ENCODE measurements at places on chromosomes 12 and 14. TPM values are rescaled to one million over a fixed set of nuclear protein-coding genes. Genes with fewer than 3 reads are reported as not detected.

EML1 gene
- total RNA-seq = 35.9 TPM

PAPLN gene
- total RNA-seq = 132 TPM

CD163 gene
- 329 TPM for total RNA-seq

PRICKLE1 gene
- total RNA-seq = 21.7 TPM

DNA sequence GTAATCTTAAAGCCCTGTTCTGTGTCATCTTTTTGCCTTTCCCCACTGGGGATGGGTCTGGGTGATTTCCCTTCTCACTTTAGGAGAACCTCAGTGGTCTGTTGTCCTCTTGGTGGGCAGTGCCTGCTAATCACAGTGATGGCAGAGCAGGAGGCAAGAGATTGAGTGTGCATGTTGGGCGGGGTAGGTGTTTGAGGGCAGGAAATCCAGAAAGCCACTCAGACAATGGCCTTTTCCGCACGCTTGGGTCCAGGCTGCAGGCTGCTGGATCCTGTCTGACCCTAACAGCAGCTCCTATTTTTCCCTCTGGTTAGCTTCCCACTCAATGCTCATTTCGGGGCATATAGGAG is 13.7 kb upstream of the ITGA5 start:
- DNase-seq = no peak

DNA sequence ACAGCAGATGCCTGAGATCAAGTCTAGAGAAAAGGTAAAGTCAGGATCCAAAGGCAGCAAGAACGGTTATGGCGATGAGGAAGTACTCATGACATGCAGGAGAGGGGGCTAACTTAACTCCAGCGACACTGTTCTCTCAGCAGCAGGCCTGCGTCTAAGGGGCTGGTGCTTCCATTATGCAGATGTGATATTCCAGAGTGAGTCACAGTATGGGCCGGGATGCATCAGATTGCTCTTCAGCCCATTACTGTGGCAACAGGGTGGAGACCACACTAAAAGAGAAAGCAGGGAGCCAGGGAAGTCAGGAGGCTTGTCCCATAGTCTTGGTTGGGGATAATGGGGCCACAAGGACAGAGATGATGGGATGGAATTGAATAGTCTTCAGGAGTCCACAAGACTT is 151.8 kb upstream of the NTF3 start:
- DNase-seq = no peak

Measured in kidney (tissue), 22 donors.